Body of pancreas (tissue), 4 donors: ENCODE measurements at places on chromosomes 16 and 17.

DNA sequence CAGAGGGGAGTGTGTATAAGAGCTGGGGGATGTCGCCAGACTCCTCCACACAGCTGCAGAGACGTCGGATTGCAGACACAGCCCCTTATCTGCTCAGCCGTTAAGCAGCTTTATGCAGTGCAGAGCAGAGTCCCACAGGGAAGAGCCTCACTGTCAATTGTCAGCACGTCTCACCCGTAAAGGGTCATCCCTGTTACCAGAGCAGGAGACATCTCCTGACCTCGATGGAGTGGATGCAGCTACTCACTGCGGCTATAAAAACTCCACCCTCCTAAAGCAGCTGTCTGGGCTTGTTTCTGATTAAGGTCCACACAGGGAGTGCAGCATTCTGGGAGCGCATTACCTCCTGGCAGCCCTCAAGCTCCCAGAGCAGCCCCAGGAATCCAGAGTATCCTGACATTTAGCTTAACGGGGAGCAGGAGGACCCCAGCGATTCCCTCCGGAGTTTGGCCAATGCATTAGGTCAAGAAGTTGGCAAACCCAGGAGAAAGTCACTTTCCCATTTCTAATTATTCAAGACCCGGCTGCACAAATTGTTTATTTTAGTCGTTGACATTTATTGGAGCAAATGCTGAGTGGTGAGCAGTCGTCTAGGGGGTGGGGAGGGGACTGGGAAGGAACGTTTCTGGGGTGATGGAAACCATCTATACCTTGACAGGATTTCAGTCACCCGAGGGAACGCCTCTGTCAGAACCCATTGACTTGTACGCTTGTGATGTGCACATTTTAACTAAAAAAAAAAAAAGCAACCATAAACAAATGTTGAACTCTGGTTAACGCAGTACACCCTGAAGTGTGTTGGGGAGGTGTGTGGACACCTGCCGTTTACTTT is 100.0 kb upstream of the ZNF469 start:
- no peaks in the 10 kb centered on the region for H3K4me1 ChIP-seq
- DNase-seq, result peak; percentile 17
- H3K27me3 ChIP-seq, result no peaks in the 10 kb centered on the region
- H3K4me3 ChIP-seq, result no peak overlapping the region
- no peak overlapping the region for H3K27ac ChIP-seq

- H3K36me3 ChIP-seq, result no peaks in the 10 kb centered on the region
- H3K4me3 ChIP-seq, result no peak overlapping the region
- H3K4me1 ChIP-seq, result no peaks in the 10 kb centered on the region
- H3K27me3 ChIP-seq, result no peaks in the 10 kb centered on the region
Measured at GRCh38 chr17:41617698-41618097, 5.1 kb upstream of the KRT16 start.

- DNase-seq, result no peak
- H3K27me3 ChIP-seq, result no peaks in the 10 kb centered on the region
- no peaks in the 10 kb centered on the region for H3K36me3 ChIP-seq
Measured at GRCh38 chr16:81848306-81848853, 69.3 kb downstream of the PLCG2 start.

- H3K27ac ChIP-seq, result no peak overlapping the region
- H3K36me3 ChIP-seq, result peaks cover 6% of the 10 kb centered on the region
- H3K4me3 ChIP-seq, result no peak overlapping the region
- H3K4me1 ChIP-seq, result no peaks in the 10 kb centered on the region
Measured at GRCh38 chr17:37592291-37592690, 16.9 kb downstream of the SYNRG start.

GRCh38 chr16:21590796-21591195 is 8.6 kb upstream of the METTL9 start:
- H3K4me3 ChIP-seq, result no peak overlapping the region
- H3K27me3 ChIP-seq, result no peaks in the 10 kb centered on the region
- H3K36me3 ChIP-seq, result no peaks in the 10 kb centered on the region
- DNase-seq, result no peak
- no peaks in the 10 kb centered on the region for H3K4me1 ChIP-seq
- no peak overlapping the region for H3K27ac ChIP-seq

- H3K4me3 ChIP-seq, result no peak overlapping the region
- H3K36me3 ChIP-seq, result peaks cover 6% of the 10 kb centered on the region
- no peaks in the 10 kb centered on the region for H3K4me1 ChIP-seq
- H3K27me3 ChIP-seq, result no peaks in the 10 kb centered on the region
Measured at GRCh38 chr17:37118366-37119137, 169.8 kb downstream of the AATF start.

GRCh38 chr17:79433379-79433778 is 177.5 kb downstream of the RBFOX3 start:
- H3K4me1 ChIP-seq, result no peaks in the 10 kb centered on the region
- DNase-seq, result no peak
- H3K27me3 ChIP-seq, result no peaks in the 10 kb centered on the region
- H3K36me3 ChIP-seq, result no peaks in the 10 kb centered on the region
- no peak overlapping the region for H3K4me3 ChIP-seq

GRCh38 chr16:79690159-79690558 is 89.6 kb upstream of the MAF start:
- H3K36me3 ChIP-seq, result no peaks in the 10 kb centered on the region
- H3K4me3 ChIP-seq, result no peak overlapping the region
- no peak for DNase-seq
- H3K27me3 ChIP-seq, result no peaks in the 10 kb centered on the region

DNA sequence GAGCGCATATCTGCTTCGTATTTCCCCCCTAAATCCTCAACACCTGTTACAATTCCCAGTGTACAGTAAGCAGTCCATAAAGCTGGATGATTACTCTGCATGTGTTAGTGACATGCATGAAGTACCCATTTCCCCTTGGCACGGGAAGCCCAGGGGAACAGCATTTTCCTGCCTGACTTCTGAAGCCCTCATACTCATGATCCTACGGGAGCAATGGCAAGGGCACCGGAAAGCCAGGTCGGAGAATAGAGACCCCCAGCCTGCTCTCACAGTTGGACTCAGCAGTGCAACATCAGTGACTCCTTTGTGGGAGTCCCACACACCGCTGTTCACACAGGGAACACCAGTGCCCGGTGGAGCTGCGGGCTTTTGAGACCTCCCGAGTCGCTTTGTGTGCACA is 336.9 kb downstream of the CDH13 start:
- H3K4me1 ChIP-seq, result no peaks in the 10 kb centered on the region
- H3K36me3 ChIP-seq, result no peaks in the 10 kb centered on the region
- H3K27me3 ChIP-seq, result no peaks in the 10 kb centered on the region
- H3K27ac ChIP-seq, result no peak overlapping the region
- DNase-seq, result no peak

- H3K4me3 ChIP-seq, result no peak overlapping the region
- no peaks in the 10 kb centered on the region for H3K4me1 ChIP-seq
- H3K36me3 ChIP-seq, result no peaks in the 10 kb centered on the region
- H3K27me3 ChIP-seq, result no peaks in the 10 kb centered on the region
- H3K27ac ChIP-seq, result no peak overlapping the region
Measured at GRCh38 chr17:3946711-3947235, 17.5 kb downstream of the ATP2A3 start.

DNA sequence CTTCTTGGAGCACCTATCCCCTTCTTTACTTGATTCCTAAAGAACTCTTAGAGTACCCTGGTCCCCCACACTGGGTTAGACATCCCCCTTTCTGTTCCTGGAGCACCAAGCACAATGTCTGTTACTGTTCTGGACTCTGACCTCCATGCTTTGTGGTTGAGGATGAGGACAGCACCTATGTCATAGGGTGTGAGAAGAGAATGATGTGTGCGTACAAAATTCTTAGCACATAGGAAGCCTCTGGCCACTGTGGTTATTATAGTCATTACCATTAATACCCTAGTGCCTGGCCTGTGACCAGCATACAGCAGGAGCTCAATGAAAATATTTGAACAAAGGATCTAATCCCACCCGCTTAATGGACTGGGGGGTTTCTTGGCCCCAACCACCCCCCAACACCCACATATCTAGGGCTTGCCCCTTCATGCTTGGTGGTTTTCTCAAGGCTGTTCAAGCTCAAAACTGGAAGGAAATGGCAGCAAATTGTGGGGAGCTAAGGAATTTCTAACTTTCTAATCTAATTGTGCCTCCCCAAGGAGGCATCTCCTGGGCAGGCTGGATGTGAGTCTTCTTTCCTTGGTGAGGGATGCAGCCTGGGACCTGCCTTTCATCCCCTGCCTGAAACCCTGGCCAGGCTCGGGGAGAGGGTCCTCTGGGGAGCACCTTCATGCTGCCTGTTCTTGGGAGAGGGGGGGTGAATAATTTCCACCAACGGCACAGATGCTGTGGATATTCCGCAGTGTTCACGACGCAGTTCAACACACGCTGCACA is 1.5 kb upstream of the CMIP start:
- DNase-seq, result no peak
- no peaks in the 10 kb centered on the region for H3K27me3 ChIP-seq
- H3K4me1 ChIP-seq, result peaks cover 21% of the 10 kb centered on the region

DNA sequence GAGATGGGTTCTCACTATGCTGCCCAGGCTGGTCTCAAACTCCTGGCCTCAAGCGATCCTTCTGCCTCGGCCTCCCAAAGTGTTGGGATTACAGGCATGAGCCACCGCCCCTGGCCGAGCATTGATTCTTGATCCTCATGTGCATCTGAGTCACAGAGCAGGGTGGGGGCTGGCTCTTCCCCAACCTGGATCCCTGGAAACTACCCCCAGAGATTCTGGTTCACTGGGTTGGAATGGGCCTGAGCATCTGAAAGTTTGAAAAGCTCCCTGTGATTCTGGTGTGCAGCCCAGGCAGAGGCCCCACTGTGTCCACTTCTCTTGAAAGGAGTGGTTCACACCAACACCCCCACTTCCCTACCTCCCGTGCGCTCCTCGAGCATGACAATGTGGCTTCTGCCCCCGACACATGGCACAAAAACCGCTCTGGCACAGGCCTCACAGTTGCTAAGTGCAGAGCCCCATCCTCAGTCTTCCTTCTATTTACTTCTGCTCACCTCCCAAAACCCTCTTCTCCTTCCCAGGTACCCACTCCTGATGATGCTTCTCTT is 4.6 kb downstream of the QPRT start:
- no peaks in the 10 kb centered on the region for H3K27me3 ChIP-seq
- H3K4me3 ChIP-seq, result no peak overlapping the region
- H3K4me1 ChIP-seq, result peaks cover 11% of the 10 kb centered on the region
- H3K36me3 ChIP-seq, result no peaks in the 10 kb centered on the region
